Cardiac ventricle fibroblast (primary cell): ENCODE measurements at places on chromosomes 2 and 18. TPM values are rescaled to one million over a fixed set of nuclear protein-coding genes. Genes with fewer than 3 reads are reported as not detected.

The CABYR gene
- 3.1 and 5.2 TPM in 2 replicates for total RNA-seq

The DSEL gene
- 35.2 and 38.1 TPM in 2 replicates for total RNA-seq

The BCS1L gene
- total RNA-seq: 17.4 and 21.4 TPM in 2 replicates

The RASGRP3 gene
- total RNA-seq: 1.4 and 4.2 TPM in 2 replicates
